ENCODE measurements at places on chromosomes 1 and 21. TPM values are rescaled to one million over a fixed set of nuclear protein-coding genes. Genes with fewer than 3 reads are reported as not detected.

FCRL4 gene
- total RNA-seq: not detected

DNA sequence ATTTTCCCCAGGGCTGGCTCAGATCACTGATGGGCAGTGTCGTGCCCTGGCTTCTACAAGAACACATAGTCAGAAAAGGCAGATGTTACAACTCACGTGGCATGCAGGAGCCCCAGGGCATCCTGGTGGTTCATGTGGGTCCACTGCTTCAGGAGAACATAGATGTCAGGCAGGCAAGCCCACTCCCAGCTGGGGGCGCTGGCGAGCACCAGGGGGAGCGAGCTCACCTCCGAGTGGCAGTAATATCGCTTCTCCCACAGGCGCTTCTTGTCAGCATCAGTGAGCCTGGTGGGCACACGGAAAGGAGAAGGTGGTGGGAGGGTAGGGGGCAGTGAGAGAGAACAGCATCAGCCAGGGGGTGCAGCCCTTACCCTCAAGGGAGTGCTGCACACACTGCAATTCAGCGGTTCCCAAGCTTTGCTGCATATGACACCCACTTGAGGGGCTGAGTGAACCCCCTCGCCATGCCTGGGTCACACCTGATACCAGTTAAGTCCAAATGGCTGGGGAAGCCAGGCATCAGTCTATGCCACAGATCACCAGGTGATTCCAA, 34.3 kb upstream of the PPP1R15B start:
- DNase-seq: peak; percentile 73

DNA sequence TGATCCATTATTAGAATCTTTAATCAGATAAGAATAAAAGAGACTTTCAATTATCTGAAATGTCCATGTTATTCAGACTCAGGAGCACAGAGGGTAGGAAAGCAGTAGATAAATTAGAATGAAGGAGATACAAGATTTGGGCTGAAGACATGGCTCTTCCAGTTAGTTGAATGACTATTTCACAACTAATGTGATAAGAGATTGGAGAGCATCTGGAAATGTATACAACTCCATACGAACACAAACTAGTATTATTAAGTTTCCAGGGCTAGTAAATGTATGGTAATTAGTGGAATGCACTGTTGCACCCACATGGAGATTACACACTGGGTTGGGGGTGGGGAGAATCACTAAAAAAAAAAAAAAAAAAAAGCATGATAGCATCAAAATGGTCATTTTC, 618.0 kb downstream of the KIF26B start:
- no peak for DNase-seq

DNA sequence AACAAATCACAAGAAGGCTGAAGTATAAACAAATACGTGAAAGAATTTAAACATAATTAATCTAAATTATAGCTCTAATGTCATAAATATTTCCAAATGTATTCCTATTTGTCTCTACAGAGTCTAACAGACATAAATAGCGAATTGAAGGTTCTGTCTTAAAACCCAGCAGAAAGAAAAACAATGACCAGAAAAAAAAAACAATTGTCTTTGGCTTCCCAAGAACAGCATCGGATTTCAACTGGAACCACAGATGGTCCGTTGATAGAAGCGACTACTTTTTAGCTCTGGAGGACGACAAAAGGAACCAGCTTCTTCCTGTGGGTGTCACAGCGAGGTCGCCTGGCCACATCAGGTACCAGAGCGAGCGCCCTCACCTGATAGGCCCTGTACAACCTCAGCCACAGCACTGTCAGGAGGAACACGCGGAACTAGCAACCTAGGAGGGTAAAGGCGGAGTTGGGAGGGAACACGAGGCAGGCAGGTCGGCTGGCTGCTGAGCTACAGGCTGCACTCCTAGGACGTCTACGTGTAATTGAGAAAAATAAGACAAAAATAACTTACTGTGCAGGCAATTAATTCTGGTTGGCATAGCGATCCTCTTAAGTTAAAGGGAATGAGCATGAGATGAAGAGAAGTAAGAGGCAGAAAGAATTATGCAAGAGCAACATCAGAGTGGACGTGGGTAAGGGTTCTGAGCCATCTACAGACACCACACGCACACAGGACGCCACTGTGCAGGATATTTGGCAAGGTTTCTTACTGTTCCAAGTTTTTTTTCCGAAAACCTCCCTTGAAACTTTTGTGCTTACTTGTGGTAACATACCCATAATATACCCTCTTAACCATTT, 16.7 kb upstream of the PRDM15 start:
- DNase-seq: peak; percentile 68

- DNase-seq: no peak
Observed at GRCh38 chr1:244653439-244654107, 647 bp downstream of the DESI2 start.

DNA sequence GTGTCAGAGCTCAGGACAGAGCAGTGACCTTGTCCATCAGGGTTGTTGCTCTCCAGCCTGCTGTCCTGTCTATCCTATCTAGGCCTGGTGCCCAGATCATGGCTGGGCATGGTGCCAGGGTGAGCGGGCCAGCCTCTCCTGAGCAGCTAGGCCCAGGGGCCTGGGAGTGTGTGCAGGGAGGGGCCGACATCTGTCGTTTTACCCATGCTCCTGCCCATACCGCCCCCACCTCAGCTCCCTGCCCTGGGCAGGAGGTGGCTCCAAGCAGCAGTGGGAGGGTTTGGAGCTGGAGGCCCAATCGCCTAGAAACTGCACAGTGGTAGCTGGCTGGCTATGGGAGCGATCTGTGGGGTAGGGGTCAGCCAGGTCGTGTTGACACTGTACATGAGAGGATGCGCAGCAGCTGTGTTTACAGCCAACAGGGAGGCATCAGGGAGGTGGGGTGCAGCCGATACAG, 6.5 kb downstream of the INSRR start:
- DNase-seq: no peak
